ENCODE measurements at places on chromosomes 13 and 19. TPM values are rescaled to one million over a fixed set of nuclear protein-coding genes. Genes with fewer than 3 reads are reported as not detected.

The TRIP10 gene
- total RNA-seq, result 88.1 TPM

The DAND5 gene
- not detected for total RNA-seq

The ZNF296 gene
- 1.7 TPM for total RNA-seq

The CASP14 gene
- total RNA-seq, result not detected

The CYP4F3 gene
- 0.41 TPM for total RNA-seq

- peak; percentile 76 for DNase-seq
Observed at GRCh38 chr19:38229585-38230073, 5.6 kb upstream of the DPF1 start.

GRCh38 chr19:13104360-13104847 lies 1.7 kb upstream of the LYL1 start:
- DNase-seq, result peak; percentile 83

DNA sequence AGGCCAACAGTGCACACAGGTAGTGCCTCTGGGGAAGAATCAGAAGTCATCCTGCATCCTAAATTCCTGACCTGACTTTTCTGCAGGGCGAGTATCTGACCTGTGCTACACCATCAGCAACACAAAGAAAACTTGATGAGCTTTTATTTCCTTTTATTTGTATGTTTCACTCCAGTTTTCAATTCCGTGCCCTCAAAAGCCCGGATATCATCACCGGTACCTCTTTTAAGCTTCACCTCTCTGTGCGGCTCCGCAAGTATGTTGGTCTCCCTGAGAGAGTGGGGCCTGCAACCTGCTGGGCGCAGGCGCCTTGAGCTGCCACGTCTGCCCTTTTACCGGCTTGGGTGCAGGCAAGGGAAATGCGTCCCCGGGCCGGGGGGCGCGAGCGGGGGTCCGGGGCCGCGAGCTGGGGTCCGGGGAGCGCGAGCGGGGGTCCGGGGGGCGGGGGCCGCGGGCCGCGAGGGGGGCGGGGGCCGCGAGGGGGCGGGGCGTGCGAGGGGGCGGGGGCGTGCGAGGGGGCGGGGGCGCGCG lies 4.3 kb upstream of the DUXA start:
- DNase-seq, result no peak

DNA sequence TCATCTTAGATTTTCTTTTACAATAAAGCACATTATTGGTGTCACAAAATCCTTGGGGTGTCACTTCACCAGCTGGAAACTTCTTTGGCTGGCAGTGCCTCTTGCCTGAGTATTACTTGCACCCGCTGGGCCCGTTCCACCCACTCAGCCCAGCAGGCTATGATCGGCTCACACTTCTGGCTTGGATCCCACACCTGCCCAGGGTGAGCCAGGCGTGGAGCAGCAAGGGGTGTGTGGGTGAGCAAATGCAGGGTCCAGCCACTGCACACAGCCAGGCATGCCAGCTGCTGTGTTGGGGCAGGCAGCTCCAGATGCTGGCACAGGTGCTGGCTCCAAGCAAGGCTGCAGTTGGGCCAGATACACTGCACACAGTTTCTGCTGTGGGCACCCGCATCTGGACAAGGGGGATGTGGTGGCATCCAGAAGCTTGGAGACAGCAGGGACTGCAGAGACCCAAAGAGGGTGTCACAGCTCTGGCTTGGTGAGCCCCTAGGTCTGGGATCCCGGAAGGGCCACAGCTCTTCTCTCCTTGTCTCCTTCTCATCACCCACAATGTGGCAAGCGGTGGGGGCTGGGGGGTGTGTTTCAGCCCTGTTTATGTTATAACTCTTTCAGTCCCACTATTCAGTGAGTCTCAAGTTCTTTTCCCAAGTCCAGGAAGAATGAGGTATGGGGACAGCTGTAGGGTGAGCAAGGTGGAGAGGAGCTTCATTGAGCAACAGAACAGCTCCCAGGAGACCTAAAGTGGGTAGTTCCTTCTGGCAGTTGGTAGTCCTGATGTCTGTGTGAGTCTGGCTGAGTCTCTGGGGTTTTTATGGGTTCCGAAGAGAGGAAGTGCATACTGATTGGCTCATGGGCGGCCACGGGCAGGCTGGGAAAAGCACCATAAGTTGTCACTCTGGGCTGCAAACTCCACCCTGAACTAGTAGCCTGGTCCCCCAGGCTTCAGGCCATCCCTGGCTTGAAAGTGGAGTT lies 25.3 kb upstream of the TBC1D4 start:
- DNase-seq, result no peak

DNA sequence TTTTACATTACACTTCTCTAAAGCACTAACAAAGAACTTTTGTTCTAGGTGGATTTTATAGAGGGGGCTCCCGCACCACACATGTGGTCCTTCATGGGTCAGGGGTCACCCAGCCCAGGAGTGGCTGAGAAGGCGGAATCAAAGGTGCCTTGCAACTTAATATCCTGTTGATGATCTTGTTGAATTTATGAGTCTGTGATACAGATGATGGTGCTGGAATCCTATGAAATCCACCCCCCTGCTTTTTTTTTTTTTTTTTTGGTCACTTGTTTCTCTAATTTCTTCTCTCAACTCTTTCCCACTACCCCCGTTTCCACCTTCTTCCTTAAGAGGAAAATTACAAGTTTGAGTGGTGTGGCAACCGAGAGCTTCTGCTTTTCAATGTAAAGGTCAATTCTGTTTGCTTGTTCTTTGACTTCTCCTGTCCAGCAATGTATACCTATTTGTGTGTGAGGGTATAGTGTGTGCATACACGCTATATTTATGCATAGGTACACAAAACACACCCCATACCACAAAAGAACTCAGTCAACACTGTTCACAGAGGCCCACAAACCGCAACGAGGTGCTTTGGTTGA lies 4.2 kb upstream of the ZIC2 start:
- DNase-seq, result no peak

- DNase-seq, result no peak
Observed at GRCh38 chr13:51663973-51664957, 80.0 kb downstream of the WDFY2 start.

DNA sequence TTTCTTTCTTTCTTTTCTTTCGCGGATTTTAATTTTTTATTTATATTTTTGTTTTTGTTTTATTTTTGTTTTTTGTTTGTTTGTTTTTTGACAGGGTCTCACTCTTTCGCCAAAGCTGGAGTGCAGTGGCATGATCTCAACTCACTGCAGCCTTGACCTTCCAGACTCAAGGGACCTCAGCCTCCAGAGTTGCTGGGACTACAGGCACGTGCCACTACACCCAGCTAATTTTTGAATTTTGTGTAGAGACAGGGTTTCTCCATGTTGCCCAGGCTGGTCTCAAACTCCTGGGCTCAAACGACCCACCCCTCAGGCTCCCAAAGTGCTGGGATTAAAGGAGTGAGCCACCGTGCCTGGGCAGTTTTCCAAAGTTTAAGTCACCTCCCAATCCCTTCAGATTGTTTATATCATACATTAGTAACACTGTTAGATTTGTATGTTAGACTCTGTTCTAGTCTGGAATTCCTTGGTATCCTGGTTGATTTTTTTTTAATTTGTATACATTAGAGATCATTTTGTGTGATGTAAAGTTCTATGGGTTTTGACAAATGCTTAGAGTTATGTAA lies 597.3 kb downstream of the DCT start:
- DNase-seq, result no peak

- DNase-seq, result no peak
Observed at GRCh38 chr13:31124204-31124603, 37.5 kb downstream of the HSPH1 start.

DNA sequence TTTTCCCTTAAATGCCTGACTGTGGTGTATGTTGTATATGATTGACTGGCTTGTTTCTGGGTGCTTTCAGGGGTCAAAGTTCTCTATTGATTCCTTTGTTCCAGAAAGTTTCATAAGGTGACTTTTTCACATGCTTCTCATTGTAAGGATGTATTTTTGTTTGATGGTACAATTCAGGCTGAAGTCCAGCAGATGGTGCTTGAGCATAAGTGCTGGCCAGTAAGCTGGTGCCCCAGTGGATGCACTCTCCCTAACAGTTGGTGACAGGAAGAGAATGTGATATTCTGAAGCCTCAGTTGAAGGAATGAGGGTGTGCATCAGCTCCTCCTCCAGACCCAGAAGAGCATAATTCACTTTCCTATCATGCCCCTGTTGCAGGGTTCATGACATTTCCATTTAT lies 1941.6 kb upstream of the PRR20A start:
- no peak for DNase-seq

GRCh38 chr13:71213252-71213821 lies 653.7 kb downstream of the DACH1 start:
- no peak for DNase-seq

DNA sequence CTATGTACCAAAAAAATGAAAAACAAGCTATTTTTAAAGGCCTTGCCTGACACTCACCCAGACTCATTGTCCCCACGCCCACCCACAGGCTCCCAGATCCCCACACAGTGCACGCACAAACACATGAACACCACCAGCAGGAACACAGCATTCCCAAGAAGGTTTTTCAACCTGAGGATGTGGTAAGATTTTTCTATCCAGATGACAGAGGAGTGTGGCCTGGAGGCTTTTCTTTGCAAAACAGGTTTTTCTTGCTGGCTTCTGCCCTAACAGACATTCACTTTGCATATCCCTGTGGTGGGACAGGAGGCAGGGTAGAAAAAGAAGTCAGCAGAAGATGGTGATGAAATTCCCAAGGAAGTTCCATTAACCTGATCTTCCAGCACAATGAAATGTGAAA lies 97.8 kb downstream of the KLF12 start:
- no peak for DNase-seq

GRCh38 chr13:28429685-28430290 lies 65.1 kb downstream of the FLT1 start:
- no peak for DNase-seq

Data from upper lobe of right lung (tissue), 1 donor.